ENCODE measurements at places on chromosomes 13 and 19.

- DNase-seq, result peak; percentile 63
These were observed 353.1 kb downstream of the EFNB2 start for GRCh38 chr13:106182404-106182803.

- DNase-seq, result no peak
These were observed at the start of gene LPAR6 for GRCh38 chr13:48412881-48413351. Gene LPAR6, minus strand, starts transcription at chr13:48413113. Its CDS starts 690 bp downstream, at chr13:48412423.

- peak; percentile 30 for DNase-seq
These were observed 41.5 kb downstream of the NFIC start for GRCh38 chr19:3407556-3408516.

DNA sequence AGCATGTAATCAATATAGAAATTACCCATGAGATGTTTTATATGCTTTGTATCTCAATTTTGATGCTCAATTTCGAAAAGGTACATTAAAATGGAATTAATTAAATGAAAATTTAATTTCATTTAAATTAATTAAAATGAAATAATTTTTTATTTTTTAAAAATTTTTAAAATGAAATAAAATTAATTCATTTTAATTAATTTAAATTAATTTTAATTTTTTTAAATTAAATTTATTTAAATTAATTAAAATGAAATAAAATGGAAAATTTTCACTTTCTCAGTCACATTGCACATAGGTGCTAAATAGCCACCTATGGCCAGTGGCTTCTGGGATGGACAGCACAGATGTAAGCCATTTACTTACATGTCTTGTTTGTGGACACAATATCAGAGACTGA lies 4.2 kb upstream of the SULT2B1 start:
- no peak for DNase-seq

GRCh38 chr13:94656766-94657165 lies 55.1 kb downstream of the GPR180 start:
- DNase-seq, result peak; percentile 62

DNA sequence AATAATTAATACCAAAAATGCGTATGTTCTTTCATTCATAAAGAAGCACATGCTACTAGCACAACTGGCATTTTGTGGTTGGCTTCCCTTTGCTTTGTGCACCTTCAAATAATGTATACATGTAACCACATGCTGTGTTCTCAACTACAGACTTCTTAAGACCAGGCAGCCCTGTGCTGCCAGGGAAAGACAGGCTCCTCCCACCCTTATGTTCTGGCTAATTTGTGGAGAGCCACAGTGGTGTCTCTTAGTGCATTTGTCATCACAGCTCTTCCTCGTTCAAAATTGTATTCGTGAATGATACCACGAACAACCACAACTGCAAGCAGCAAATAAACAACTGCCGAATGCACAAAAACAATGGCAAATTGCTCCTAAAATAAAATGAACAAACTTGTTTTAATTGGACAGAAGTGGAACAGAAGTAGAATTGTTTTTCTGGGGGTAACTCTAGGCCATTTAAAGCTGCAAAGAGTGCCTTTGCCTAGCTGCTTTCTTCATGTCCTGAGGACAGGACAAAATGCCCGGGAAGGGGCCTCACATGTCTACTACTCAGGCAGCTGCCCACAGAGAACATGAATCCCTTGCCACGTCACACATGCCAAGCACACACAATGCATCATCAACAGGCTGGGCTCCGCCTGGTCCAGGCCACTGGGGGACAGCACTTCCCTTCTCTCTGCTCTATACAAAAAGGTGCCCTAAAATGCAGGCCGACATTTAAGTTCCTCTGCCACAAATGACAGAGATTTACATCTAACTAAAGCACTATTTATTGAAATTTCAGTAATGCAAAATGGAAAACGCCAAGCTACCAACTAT lies 21.7 kb downstream of the IRS2 start:
- DNase-seq, result no peak

DNA sequence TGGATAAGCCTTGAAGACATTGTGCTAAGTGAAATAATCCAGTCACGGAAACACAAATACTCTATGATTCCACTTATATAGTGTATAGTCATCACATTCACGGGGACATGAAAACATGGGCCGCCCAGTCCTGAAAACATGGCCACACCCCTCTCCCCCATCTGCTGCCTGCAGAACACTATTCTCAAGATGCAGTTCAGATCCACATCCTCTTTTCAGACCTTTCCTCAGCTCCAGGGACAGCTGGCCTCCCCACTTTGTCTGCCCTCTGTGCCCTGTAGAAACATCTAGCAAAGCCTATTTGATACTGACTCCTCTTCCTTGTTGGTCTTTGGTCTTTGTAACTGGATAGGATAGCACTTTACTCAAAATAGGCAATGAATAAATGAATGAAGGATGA lies 8.3 kb downstream of the RFX2 start:
- no peak for DNase-seq

- DNase-seq, result no peak
These were observed 21.1 kb downstream of the ARL11 start for GRCh38 chr13:49649244-49649962.

DNA sequence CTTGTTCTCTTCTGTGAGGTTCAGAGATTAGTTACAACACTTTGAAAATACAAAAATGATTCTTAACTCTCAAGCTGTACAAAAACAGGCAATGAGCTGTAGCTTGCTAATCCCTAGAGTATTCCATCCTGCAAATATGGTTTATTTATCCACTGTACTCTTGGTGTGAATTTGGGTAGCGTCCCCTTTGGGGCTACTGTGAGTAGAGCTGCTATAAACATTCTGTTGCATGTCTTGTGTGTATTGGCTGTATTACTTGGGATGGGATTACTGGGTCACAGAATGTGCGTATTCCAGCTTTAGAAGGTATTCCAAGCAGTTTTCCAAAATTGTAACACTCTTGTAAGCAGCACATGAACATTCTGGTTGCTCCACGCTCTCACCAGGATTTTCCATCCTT lies 33.5 kb downstream of the GPR12 start:
- DNase-seq, result no peak

DNA sequence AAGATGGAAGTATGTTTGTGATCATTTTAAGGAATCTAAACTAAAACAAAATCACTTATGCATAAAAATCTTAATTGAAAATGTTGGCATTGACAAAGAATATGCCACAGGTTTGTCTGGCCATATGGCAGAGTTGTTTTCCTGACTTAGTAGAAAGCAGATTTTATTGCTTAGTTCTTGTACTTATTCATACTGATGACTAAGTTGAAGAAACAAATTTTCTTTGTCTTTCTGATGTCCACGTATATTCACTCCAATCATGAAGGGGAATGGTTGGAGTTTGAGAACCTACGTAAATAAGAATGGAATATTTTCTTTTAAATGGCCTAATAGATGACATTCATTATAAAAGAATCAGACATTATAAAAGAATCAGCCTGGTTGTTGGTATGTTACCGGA lies 8.0 kb upstream of the GPC6 start:
- DNase-seq, result no peak

GRCh38 chr13:98144027-98144741 lies 1.3 kb downstream of the FARP1 start:
- peak; percentile 22 for DNase-seq

- DNase-seq, result peak; percentile 29
These were observed 18.3 kb downstream of the VWA8 start for GRCh38 chr13:41942462-41943094.

- no peak for DNase-seq
These were observed 831 bp upstream of the CBARP start for GRCh38 chr19:1238369-1239303.

DNA sequence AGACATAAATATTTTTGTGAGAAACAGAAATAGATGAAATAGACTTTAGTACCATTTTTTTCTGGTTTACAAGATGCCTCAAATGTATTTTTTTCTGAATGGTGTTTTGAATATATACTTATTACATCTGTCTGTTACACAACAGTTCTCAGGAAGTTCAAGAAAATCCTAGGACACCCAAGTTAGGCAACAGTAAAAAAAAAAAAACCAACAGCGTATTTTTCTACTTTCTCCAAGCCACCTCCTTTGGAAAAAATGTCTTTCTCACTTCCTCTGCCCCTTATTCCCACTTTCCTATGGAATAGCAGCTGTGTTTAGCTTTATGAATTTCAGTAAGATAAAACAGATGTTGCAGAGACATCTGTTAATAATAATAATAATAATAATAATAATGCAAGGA lies 489.6 kb upstream of the KLF12 start:
- DNase-seq, result no peak

- no peak for DNase-seq
These were observed 206.4 kb upstream of the SPRY2 start for GRCh38 chr13:80547341-80547740.

GRCh38 chr13:67554746-67555452 lies 324.8 kb upstream of the PCDH9 start:
- no peak for DNase-seq

GRCh38 chr13:79405501-79405830 lies 589 bp downstream of the RBM26 start:
- DNase-seq, result peak; percentile 6

- no peak for DNase-seq
These were observed 12.9 kb upstream of the PCCA start for GRCh38 chr13:100075700-100076587.

- DNase-seq, result no peak
These were observed 69.1 kb upstream of the POSTN start for GRCh38 chr13:37667702-37668101.

DNA sequence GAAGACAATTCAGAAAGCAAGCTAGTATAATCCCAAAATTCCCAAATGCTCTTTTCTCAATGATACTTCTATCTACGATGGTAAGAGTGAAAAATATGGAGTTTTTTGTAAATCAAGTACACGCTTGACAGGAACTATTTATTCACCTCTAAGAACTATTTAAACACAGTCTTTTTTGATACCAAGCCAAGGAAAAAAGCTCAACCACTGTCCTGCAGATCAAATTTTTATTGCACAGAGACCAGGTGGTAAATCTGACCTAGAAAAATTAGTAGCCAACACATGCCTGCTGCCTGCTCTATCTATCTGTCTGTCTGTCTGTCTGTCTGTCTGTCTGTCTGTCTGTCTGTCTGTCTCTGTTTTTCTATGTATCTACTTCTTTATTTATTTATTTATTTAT lies 292.2 kb downstream of the MZT1 start:
- DNase-seq, result no peak

GRCh38 chr19:10681658-10682057 lies 19.6 kb upstream of the QTRT1 start:
- DNase-seq, result no peak

- no peak for DNase-seq
These were observed 23.2 kb downstream of the HSPH1 start for GRCh38 chr13:31138515-31138914.

DNA sequence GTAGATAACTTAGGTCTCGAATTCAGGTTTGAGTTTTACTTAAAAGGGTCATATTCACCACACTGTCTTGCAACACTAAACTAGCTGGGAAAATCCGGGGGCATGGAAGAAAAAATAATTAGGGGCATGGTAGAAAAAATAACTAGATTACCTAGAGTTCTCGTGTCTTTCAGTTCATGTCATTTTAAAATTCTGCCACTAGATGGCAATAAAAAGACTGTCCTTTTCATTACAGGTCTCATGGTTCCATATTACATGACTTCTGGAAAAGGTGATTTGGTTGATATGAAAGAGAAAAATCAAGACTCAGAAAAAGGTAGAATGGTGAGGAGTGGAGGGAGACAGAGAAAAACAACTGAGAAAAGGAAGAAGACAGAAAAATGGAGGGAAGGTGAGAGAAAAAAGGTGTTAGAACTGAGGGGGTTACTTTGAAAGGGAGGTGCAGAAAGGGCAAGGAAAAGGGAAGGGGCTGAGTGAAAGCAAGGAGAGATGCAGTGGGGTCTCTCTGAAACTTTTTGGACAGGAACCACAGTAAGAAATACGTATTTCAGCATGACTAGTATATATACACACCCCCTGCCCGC lies 299.0 kb downstream of the KLF12 start:
- DNase-seq, result no peak

GRCh38 chr13:79692846-79693245 lies 211.9 kb downstream of the NDFIP2 start:
- no peak for DNase-seq

- peak; percentile 52 for DNase-seq
These were observed 338.0 kb downstream of the TEX29 start for GRCh38 chr13:111658145-111659100.

GRCh38 chr13:106756446-106756845 lies 188.5 kb upstream of the ARGLU1 start:
- no peak for DNase-seq

Data from MG63 (cell line).